ENCODE measurements at places on chromosomes 3 and 15.

- no peak for DNase-seq
These were observed 938 bp downstream of the DZIP3 start for GRCh38 chr3:108590460-108590859.

DNA sequence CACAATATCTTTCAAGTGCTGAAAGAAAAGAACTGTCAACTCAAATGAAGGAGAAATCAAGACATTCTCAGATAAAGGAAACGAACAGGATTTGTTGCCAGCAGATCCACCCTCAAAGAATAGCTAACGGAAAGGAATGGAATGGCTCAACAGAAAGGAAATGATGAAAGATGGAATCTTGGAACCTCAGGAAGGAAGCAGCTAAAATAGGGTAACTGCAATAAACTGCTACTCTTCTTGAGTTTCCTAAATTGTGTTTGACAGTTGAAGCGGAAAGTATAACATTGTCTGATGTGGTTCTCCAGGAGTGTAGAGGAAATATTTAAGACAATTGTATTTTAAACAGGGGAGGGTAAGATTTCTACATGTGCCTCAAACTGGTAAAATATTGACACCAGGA is 22.0 kb downstream of the PRR23E start:
- DNase-seq, result no peak

GRCh38 chr3:27553886-27554540 is 69.8 kb upstream of the SLC4A7 start:
- no peak for DNase-seq

DNA sequence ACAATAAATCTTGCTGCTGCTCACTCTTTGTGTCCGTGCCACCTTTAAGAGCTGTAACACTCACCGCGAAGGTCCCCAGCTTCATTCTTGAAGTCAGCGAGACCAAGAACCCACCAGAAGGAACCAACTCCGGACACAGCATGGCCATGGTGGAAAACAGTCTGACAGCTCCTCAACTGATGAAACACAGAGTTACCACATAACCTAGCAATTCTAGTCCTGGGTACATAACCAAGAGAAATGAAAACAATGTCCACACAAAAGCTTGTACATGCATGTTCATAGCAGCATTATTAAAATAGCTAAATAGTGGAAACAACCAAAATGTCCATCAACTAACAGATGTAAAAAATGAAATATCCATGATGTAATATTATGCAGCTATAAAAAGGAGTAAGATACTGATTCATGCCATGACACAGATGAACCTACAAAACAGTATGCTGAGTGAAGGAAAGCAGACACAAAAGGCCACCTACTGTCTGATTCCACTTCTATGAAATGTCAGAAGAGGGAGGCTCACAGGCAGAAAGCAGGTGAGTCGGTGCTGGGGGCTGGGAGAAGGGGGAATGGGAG is 36.8 kb downstream of the VGLL4 start:
- DNase-seq, result no peak

DNA sequence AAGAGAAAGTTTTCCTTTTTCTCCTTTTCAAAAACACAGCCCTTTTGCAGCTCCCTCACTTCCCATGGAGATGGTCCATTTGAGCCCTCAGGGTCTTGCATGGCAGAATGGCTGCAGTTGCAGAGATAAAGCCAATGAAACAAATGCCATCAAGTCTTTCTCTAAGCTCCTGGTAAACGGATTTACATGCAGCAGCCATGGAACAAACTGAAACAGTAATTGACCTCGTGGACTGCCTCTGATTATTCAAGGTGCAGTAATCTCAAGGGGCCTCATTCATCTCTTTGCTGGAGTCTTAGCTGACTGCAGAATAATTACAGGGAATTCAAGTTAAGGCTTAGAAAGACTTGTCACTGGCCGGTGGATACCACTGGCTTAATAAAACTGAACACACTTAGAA is 125.1 kb downstream of the SQOR start:
- DNase-seq, result peak; percentile 53

- DNase-seq, result peak; percentile 79
These were observed 35.8 kb upstream of the SLC24A5 start for GRCh38 chr15:48084759-48085590.

- DNase-seq, result peak; percentile 96
These were observed 48.4 kb downstream of the GOLIM4 start for GRCh38 chr3:168047190-168047795.
